Motor neuron (in vitro differentiated cells): ENCODE measurements at places on chromosomes 3 and 15. TPM values are rescaled to one million over a fixed set of nuclear protein-coding genes. Genes with fewer than 3 reads are reported as not detected.

The TXNRD3 gene
- 17.7 and 26.9 TPM in 2 replicates for total RNA-seq

The ACVR2B gene
- 81.5 and 83.1 TPM in 2 replicates for total RNA-seq

The GOLGA8S gene
- total RNA-seq = 0.17 and 0.23 TPM in 2 replicates

The CYP19A1 gene
- total RNA-seq = 8.2 and 9.7 TPM in 2 replicates

The SAMMSON gene
- total RNA-seq = 0.68 and 1.4 TPM in 2 replicates

The VIPR1 gene
- 0.60 and 0.83 TPM in 2 replicates for total RNA-seq

The CDAN1 gene
- 7.8 and 8.0 TPM in 2 replicates for total RNA-seq

The LRTM1 gene
- total RNA-seq = not detected in 2 replicates

The TMEM115 gene
- total RNA-seq = 33.0 and 37.0 TPM in 2 replicates

The SNURF gene
- total RNA-seq = 15.5 and 18.7 TPM in 2 replicates

The RTF1 gene
- 24.0 and 32.0 TPM in 2 replicates for total RNA-seq

The EPB42 gene
- 0.38 TPM in 1 of 2 replicates, not detected in the other for total RNA-seq

The RASGRP1 gene
- total RNA-seq = 19.3 and 24.3 TPM in 2 replicates

The PLA1A gene
- total RNA-seq = not detected in 2 replicates

The CDHR4 gene
- total RNA-seq = not detected in 2 replicates

The ARPIN gene
- total RNA-seq = 5.8 and 10.3 TPM in 2 replicates
